Thoracic aorta (tissue), 2 donors: ENCODE measurements at places on chromosomes 3 and 15.

DNA sequence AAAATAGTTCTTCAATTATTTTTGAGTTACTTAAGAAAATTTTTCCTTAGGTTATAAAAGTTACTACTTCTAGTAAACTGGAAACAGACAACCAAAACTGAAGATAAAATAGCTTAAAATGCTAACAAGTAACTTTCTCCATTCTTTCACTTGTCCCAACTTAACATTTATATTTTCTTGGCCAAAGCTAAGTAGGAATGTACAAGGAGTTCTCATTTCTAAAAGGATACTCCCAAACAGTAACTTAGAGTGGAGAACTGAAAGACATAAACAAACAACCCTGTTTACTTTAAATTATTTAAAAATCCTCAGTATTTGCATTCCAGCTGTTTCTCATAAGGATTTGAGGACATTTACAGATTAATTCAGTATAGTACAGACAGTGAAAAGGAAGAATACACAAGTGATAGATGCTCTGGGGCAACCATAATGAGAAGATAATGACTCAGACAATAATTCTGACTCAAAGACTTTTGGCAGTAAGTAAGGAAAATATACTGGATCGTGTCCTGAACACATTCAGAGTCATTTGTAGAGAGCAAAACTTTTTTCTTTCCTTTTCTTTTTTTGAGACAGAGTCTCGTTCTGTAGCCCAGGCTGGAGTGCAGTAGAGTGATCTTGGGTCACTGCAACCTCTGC is 29.2 kb upstream of the ANXA2 start:
- no peak for DNase-seq

DNA sequence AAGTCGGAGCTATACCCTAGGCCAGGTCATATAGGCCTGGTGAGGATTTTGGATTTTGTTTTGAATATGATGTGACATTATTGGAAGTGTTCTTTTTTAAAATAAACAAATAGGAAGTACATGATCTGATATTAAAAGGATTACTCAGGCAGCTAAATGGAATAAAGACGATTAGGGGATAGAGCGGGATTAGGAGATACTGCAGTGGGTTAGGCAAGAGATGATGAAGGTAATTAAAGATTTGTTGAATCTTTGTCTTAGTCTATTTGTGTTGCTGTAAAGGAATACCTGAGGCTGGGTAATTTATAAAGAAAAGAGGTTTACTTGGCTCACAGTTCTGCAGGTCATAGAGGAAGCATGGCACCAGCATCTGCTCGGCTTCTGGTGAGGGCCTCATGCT is 21.3 kb downstream of the KIF15 start:
- DNase-seq: no peak

DNA sequence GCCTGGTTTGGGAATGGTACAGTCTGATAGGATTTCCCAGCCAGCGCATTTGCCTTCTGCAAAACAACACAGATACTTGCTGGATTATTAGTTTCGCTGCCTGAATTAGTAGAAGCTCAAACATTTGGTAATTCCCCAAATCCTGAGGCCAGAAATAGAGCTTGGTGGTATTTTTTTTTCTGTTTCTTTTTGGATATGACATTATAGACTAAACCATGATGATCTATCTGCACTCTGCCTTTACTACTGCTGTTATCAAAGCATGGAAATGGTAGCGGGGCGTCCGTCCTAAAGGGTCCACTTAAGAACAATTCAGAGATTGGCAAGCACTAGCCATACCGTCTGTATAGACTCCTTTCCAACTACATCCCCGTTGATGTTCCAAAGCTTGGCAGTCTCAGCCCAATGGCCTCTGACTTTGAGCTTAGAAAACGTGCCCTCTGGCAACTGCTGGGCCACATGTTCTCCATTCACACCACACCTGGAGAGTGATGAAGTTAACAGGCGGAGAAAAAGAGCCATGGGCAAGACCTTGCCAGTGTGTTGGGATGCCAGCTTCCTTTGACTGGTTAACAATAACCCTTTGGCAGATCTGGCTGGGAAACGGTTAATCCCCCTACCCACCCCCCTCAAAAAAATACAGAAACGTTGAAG is 241.0 kb upstream of the NR2F2 start:
- DNase-seq: no peak

GRCh38 chr3:86991840-86992435 is 989 bp upstream of the VGLL3 start:
- no peak for DNase-seq

DNA sequence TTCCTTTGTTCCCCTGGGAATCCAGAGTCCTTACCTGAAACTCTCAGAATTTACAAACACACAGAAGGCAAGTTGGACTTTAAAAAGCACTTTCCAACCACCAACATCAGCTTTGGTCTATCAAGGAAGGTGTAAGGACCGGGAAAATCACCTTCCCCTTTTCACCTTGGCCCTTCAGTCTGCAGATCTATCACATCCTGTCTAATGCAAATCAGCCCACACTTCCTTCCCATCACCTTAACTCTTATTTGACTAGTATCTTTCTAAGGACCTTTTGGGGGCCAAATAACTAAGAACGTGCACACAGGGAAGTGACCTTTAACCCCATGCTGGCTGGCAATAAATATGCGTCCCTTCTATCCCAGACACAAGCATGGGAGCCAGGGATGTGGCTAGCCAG is 320.6 kb downstream of the ARRDC4 start:
- DNase-seq: no peak

- DNase-seq: no peak
Measured at GRCh38 chr3:175807175-175807574, 948.0 kb downstream of the NAALADL2 start.
